Gastrocnemius medialis (tissue), 4 donors: ENCODE measurements at places on chromosomes 7 and 10.

- DNase-seq = no peak
Observed at GRCh38 chr7:69599955-69600709, 1.9 kb downstream of the AUTS2 start.

DNA sequence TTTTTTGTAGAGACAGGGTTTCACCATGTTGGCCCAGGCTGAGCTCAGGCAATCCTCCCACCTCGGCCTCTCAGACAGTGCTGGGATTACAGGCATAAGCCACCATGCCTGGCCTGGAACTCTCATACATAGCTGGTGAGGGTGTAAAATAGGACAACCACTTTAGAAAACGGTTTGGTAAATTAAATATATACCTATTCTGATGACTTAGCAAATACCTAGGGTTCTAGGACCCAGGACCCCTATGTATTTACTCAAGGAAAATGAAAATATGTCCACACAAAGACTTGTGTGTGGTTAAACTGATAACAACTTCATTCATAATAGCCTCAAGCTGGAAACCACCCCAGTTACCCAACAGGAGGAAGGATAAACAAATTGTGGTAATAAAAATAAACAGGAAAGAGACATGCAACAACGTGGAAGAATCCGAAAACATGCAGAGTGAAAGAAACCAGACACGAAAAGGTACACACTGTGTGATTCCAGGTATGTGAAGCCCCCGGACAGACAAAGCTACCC, 52.7 kb downstream of the CARD11 start:
- DNase-seq = no peak

- no peak for DNase-seq
Observed at GRCh38 chr7:138837627-138838026, 39.6 kb upstream of the ATP6V0A4 start.

- DNase-seq = no peak
Observed at GRCh38 chr10:22245567-22245966, 27.8 kb upstream of the EBLN1 start.
